ENCODE measurements at places on chromosomes 1 and 21.

DNA sequence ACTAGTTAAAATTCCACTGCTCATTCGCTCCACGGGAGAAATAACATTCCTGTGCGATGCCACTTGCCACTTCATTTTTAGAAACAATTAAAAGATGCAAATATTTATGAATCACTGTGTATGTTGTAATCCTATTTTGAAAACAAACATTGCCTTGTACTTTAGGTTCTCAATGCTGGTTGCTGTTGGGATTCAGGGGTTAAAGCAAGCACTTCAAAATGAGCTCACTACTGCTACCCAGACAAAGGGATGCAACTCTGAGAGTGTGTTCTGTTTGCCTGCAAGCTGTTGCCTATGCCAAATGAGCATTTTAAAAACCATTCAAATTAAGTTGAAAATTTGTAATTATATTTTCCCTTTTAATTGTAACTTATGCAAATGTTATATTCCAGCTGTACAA, 87.5 kb downstream of the RWDD3 start:
- DNase-seq, result no peak

GRCh38 chr1:109567877-109568672, 19.7 kb downstream of the GNAI3 start:
- no peak for DNase-seq

DNA sequence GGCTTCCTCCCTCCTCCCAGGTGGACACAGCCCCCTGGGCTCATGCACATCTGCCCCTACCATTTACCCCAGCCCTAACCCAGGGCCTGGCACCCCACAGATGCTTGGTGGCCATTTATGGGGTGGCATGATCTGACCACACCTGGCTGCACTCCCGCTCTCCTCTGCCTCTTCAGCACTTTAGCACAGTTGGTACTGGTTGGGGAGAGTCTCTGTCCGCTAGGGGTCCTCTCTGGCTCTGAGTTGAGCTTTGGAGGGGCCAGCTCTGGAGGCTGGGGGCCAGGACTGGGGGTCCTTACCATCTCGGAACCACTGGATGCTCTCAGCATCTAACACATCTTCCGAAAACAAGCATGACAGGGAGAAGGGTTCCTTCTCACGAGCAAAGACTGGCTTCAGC, 17.4 kb downstream of the MYOM3 start:
- no peak for DNase-seq

- DNase-seq, result no peak
These were observed 9.9 kb upstream of the NCF2 start for GRCh38 chr1:183600136-183600535.

- DNase-seq, result no peak
These were observed 39.7 kb downstream of the EIF2B3 start for GRCh38 chr1:44946725-44947062.

DNA sequence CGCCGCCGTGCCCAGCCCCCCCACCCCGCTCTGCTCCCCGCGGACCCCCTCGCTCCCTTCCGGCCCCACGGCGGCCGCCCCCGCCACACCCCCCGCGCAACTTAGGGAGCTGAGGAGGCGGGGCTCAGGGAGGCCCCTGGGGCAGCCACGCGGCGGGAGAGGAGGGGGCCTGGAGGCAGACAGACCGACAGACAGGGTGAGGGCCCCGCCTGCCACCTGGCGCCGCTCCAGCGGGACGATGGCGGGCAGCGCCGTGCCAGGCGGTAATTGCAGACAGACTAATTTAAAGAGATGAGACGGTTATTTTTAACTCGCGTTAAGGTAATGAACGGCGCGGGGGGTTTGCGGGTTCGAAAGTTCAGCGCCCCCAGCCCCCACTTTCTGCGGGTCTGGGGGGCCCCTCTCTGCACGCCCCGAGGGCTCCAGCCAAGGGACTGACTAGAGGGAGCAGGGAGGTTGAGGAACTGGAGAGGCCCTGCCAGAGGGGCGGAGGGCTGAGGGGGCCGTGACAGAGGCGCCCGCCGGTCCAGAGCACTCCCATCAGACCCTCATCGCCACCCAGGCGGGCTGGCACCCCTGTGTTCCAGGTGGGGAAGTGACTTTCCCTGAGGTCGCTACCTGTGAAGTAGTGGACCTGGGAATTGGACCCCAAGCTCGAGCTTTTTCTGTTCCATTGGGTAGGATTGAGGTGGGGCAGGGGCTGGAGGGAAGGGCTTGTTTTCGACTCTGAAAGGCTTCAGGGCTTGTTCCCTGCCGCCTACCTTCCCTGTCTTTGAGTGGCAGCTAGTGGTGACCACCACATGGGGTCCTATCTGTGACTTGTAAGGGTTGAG, 5.4 kb downstream of the FOXO6 start:
- no peak for DNase-seq

DNA sequence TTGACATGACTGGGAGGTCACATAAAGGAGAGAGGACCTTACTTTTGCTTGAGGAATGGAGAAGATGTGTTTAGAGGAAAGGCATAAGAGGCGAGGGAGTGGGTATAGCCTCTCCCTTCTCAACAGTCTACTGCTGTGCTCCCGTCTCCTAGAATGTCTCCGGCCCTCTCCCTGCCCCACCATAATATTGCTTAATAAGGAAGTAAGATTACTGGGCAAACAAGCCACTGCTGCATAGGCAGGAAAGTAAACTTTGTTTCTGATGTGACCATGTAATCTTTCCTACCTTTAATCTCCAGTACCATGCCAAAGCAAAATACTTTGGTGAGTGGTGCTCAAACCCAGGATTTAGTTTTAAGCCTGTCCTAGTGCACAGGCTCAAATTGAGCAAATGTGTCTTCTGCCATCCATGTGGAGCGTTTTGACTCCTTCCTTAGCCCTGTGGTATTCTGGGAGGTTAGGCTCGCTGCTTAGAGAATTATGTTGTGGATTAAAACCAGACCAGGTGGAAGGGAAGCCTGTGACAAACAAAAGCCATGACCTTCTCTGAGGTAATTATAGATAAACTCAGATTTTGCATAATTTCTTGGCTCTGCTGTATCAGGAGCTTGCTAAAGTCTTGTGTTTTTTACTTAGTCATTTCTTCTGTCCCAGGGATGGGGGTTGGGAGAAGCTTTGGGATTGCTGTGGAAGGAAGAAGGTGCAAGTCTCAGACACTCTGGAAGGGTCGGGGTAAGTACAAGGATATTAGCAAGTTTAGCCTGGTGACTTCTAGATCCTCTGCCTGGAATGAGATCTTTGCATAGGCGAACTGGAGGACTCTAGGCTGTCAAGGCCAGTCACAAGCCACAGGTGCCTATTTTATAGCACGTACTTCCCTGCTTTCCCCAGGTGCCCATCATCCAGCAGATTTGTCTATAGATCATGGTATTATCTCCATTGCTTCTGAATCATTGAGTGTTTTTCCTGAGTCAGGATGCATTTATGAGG, 34.5 kb upstream of the DIPK1A start:
- DNase-seq, result no peak

DNA sequence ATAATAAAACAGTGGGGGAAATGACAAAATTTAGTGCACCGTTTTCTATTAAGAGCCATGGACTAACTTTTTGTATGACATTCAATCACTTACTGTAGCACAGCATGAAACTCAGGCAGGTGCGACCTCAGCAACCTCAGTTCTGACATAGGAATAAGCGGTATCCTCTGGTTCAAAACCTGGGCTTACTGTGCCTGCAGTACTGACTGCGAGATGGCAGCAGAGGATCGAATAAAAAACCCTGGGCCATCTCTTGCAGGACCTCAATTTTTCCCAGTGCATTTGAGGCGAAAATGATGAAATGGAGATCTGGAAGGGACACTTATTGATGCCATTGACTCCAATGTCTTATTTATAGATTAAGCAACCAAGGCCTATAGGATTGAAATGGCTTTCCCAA, 214.7 kb downstream of the ADGRL2 start:
- DNase-seq, result no peak

DNA sequence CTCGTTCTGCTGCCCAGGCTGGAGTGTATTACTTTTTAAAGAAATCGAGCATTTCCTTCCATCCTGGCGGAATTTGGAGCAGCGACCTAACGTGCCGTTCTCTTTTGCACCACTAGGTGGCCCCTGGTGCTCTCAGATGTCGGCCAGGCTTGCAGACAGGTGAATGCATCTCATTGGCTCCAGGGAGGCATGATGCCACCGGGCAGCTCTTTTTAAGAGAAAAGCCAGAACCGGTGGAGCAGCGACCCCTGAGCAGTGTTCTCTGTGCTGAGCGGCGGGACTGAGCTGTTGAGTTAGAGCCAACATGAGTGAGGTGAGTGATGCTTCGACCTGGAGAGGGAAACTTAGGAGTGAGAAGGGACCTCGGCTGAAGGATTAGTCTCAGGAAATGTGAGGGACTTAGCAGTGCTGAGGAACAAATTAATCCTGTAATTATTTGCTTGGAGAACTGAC, at the start of gene PCP4:
TSS of gene PCP4 (plus strand) at position 241 of the 453 bp plus-strand sequence. CDS start at position 305, 64 bp downstream.
- peak; percentile 23 for DNase-seq

- no peak for DNase-seq
These were observed at the start of gene GPR52 for GRCh38 chr1:174447866-174448530. Gene GPR52 (plus strand): TSS chr1:174447964. CDS start chr1:174448112, 148 bp downstream.

- no peak for DNase-seq
These were observed 691 bp upstream of the SELENBP1 start for GRCh38 chr1:151373196-151373595.

- DNase-seq, result no peak
These were observed 34.3 kb downstream of the SMG7 start for GRCh38 chr1:183506561-183506960.

GRCh38 chr1:175150596-175151319, 41.8 kb downstream of the KIAA0040 start:
- DNase-seq, result no peak

- DNase-seq, result no peak
These were observed 24.6 kb downstream of the RUNX1 start for GRCh38 chr21:35024513-35024912.

DNA sequence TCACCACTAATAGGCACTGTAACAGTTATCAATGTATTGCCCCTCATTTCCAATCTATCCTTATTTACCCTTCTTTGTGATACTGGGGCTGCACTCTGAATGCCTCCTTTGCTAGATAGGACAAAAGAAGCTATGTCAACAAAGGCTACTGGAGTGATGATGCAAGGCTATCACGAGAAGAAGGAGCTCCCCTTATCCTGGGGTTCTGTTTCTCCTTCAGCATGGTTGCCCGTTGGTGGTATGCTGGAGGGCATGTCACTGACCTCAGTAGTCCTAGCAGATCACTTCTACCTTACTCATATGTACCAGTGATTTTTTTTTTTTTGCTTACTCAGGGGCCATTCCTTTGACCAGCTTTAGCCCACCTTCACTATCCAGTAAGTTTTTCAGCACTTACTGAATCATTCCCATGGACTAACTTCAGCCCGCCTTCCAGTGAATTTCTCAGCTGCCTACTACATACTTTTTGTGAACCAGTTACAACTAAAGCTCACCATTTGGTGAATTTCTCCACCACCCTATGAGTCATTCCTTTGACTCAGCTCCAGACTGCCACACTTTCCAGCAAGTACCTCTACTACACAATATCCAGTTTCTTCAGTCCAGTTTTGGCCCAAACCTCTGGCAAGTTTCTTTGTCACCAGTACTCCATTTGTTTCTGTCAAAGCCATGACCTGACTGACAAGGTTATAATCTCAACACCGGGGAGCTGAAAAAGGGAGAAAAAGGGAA, 944.5 kb downstream of the KCNT2 start:
- no peak for DNase-seq

DNA sequence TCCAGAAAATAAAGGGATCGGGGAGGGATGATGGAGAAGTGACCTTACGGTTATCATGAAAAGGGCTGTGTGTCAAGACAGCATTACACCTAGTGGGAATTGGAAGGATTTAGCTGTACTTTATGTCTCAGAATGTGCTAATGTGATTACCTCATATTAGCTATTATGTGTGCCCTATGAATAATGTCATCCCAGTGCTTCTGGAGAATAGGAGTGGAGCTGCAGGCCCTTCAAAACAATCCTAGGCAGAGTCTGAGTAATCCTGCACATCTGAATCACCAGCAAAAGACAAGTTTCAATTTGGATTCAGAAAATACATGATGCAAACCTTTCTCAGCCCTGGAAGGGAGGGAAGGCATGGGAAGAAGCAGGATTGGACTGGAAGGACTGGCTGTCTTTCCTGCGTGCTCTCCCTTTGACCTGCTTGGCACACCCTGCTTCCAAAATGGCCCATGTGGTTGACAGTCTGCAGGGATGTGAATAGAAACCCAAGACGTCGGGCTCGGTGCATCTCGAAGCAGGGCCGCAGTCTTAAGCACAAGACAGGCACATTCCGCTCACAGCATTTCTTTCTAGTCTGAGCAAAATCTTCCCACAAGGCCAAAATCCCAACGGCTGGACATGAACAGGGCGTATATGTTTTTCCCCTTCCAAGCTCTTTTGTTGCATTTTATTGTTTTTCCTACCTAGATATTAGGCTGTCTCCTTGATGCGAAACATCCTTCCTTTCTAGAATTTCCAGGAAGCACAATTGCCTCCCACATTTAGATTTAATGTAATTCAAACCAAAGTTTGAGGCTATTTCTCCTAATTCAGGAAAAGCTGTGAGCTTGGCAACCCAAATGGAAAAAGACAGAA, 54.3 kb upstream of the TARBP1 start:
- DNase-seq, result no peak

- no peak for DNase-seq
These were observed 81.8 kb downstream of the KIF1B start for GRCh38 chr1:10292188-10292587.

DNA sequence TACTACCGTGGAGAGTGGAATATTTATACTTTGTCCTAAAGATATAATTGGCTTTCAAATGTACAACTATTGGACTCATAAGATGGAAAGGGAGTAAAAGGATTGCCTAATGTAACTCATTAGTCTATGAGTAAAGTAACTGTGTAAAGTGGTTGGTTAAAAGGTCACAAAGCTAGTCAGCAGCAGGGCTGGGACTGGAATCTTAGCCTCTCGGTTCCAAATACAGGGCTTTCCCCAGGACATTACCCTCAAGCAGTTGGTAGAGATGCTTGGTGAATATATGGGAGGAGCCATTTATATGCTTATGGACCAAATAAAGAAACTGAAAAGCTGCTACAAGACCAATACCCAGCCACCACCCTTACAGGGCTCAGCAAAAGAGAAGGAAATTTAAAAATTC, 283.7 kb downstream of the HLX start:
- DNase-seq, result no peak

DNA sequence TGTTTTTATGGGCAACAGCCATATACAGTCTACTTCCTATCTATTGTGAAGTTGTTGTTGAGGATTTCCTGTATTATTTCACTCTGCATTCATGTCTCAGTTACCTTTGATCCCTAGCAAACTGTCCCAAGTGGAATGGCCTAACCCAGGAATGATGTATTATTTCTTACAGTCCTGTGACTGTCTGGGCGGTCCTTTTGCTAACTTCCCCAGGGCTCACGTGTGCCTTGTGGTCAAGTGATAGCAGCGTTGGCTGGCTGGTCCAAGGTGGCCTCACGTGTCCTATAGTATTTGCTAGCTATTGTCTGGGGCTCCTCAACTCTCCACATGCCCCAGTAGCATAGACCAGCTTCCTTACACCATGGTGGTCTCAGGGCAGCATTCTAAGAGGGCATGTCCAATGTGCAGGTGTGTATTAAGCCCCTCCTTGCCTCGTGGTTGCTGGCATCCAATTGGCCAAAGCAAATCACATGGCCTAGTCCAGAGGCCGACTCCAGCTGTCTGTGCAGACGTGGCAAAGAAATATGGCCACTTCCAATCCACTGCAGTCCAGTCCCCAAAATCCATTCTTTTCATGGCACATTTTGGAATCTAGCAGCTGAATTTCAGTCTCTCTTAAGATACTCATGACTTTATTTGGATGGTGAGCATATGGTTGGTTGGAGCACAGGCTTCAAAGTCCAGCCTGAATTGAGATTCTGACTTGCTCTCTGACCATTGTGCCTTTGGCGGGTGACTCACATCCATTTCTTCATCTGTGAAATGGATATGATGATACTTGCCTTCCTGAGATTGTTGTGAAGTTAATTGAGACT, 94.1 kb downstream of the GALNT2 start:
- no peak for DNase-seq

GRCh38 chr1:216459651-216460207, 36.5 kb upstream of the USH2A start:
- no peak for DNase-seq

Data from left lung (tissue), 14 donors.